Right ventricle myocardium superior (tissue), 1 donor: ENCODE measurements at places on chromosomes 12 and 14. TPM values are rescaled to one million over a fixed set of nuclear protein-coding genes. Genes with fewer than 3 reads are reported as not detected.

Gene AREL1
- 22.6 TPM for total RNA-seq

Gene ABCC9
- total RNA-seq: 77.6 TPM

Gene MGAT4C
- 2.6 TPM for total RNA-seq

Gene TTC9
- 0.91 TPM for total RNA-seq

Gene KRT79
- total RNA-seq: not detected
